ENCODE measurements at places on chromosomes 5 and 9.

DNA sequence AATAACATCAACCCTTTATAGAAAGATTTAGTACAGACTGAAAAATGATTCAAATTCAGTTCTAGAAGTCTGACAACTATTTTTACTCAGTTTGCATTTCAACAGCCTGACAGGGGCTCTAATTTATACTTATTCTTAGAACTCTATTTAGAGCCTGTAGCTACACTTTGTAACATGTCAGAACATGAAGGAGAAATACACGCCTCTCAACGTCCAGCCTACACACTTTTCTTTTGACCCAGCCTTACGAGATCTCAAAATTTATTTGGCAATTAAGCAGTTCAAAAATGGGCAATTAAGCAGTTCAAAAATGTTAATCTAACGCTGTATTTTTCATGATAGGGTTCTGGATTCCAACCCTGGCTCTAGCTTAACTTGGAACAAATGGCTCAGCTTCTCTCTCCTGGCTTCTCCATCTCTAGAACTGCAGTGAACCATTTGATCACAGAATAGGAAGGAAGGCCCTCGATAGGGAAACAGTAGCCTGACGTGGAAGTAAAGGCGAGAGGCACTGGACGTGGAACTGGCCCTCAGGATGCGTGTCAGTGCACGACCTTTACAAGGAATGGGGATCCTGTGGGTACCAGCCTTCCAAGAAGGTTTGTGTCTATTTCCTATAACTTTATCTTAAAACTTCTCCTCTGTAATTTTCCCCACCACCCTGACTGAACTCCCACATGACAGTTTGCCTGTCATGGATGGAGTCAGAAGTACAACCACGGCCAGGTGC is 66.4 kb downstream of the PRRT1B start:
- DNase-seq: no peak

DNA sequence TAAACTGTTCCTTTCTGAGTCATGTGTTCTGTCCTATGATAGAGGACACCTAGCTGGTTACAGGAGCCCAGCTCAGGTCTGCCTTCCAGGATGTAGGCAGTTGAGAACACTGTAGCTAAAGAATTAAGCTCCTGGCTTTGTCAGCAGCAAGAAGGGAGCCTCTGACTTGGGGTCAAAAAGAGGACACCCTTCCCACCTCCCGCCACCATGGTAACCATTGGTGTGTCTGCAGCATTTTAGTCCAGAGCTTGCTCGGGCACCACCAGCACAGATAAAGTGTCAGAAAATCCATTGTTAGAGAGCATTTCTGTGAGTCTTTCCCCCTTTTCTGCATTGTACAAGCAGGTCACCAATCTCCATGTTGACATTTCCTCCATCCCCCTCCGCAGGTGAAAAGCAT is 181.7 kb downstream of the DOCK8 start:
- DNase-seq: no peak

GRCh38 chr5:143355710-143356109 is 47.8 kb downstream of the NR3C1 start:
- DNase-seq: peak; percentile 52

DNA sequence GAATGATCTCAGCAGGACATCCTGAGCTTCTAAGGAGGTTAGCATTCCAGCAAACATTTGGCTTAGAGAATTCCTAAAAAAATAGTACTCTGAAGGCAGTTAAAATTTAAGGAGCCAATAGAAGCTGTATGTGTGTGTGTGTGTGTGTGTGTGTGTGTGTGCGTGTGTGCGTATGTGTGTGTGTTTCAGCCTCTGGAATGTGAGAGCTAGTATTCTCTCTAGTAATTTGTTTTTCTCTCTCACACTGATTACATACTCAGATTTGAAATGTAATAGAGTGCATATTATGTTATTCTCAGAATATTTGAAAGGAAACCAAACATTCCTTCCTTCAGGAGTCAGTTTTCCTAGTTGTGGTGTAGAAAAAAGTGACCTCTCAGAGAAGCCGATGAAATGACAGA is 279.6 kb downstream of the TMEM38B start:
- no peak for DNase-seq

DNA sequence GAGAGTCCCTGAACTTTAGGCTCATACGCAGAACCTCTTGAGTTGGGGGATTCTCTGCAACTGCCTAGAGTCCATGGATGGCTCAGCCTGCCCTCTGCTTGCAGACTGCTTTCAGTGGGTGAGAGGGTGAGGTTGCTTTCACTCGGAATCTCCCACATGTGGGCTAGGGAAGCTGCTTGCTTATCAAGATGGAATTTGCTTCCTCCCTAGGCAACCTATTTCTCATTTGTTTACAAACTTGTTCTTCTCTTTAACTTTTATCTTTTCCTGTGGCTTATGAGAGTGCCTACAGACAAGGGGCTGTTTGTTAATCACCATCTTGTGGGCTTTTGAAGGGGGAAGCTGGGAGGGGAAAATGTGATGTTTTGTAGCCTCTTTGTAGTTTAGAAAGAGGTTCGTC is 10.0 kb downstream of the TLE4 start:
- no peak for DNase-seq

DNA sequence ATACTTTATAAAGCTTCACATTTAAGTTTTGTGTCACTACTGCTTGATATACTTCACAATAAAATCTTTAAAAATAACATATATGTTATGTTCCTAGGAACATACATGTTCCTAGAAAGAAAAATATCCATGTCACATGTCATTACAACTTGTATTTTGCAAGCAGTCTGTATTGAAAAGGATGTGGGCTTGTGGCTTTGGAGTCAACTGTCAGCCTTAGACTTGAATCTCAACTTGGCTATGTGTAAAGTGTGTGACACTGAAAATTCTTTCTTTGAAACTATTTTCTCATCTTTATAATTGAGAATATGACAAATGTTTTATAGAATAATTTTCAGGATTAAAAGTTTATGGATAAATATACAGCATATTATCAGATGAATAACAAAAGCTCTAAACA is 273.1 kb downstream of the KIAA0825 start:
- no peak for DNase-seq

DNA sequence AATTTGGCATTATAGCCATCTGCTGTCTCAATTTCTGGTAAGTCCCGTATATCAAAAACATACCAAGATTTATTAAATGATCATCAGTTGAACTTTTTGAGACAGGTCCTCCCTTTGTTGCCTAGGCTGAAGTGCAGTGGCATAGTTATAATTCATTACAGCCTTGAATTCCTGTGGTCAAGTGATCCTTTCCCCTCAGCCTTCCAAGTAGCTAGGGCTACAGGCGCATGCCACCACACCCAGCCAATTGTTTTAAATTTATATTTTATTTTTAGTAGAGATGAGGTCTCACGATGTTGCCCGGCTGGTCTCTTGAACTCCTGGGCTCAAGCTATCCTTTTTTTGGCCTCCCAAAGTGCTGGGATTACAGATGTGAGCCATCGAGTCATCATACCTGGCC is 418.9 kb downstream of the ARHGEF28 start:
- no peak for DNase-seq

GRCh38 chr9:120914396-120914795 is 12.2 kb downstream of the TRAF1 start:
- no peak for DNase-seq

DNA sequence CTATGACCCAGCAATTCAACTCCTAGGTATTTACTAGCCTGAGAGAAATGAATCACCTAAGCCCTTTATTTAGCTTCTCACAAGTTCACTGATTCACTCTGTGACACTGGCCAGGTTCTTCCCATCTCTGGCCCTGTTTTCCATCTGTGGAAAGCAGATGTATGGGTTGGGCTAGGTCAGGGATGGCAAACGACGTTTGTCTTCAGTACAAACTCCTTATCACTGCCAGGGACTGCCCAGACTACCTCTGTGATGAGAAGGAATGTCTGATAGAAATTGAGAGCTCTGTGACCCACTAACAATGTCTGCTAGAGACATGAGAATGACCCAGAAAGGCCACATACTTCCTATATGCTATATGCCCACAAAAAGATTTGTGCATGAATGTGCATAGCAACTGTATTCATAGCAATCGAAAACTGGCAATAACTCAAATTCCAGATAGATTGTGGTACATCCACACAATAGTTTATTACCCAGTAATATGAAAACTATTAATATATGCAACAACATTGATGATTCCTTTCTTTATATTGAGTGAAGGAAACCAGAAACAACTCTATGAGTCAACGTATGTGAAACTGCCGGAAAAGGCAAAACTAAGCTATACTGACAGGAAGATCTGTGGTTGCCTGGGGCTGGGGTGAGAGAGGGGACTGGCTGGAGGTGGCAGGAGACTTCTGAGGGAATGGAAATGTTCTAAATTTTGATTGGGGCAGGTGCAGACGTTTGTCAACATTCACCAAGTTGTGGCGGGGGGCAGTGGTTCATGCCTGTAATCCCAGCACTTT is 32.0 kb upstream of the ADAM19 start:
- DNase-seq: peak; percentile 55

DNA sequence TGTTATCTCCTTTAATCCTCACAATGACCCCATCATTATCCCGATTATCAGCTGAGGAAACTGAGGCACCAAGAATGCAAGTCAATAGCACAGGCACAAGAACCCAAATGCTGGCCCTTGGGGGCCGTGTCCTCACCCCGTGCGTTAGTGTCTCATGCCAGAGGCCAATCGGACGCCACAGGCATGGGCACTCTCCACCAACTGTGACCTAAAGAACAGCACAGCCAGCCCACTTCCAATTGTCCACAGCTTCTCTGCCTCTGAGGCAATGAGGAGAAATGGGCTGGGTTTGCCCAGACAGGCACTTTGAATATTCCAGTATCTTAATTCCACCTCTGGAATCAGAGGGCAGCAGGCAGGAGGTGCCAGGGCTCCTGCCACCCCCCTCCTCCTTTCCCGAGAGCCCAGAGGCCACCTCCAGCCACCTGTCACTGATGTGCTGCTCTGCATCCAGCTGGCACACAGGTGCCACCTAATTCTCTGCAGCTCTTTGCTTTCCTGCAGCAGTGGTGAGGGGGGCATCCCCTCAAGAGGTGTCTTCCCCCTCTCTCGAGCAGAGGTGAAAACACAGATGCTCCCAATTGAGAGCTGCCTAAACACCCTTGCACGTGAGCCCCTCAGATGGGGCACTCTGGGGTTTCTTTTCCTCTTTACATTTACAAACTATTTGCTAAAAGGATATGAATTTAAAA is 107.5 kb downstream of the ROR2 start:
- no peak for DNase-seq

- no peak for DNase-seq
Measured at GRCh38 chr5:2259494-2260107, 376.9 kb upstream of the IRX4 start.

DNA sequence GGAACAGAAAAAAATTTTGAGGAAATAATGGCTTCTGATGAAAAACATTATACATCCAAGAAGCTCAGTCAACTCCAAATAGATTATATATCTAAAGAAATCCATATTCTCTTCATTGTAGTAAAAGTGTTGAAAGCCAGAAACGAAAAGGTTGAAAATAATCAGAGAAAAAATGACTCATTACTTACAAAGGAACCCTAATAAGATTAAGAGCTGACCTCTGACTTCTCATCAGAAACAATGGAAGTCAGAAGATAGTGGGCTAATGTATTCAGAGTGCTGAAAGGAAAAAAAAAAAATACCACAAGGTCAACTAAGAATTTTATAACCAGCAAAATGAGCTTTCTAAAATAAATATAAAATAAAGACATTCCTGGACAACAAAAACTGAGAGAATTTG is 60.0 kb downstream of the HSD17B4 start:
- DNase-seq: no peak

GRCh38 chr5:177403102-177403791 is 2.8 kb upstream of the PFN3 start:
- DNase-seq: no peak

DNA sequence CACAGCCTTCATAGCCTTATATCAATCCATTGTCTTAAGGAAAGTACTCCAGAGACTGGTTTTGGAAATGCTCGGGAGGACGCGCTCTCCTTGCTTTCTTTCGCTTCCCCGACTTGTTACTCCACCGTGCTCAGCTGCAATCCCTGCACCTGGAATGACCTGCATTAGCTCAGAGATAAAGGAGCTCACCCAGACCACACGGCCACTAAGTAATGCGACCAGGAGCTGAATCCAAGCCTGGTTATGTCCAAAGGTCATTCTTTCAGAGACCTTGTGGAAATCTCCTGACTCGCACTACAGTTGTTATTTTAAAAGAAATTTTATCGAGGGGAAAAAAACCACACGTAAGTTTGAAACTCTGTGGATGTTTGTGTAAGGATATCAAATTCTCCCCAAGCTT is 135.3 kb upstream of the DPYSL3 start:
- no peak for DNase-seq

GRCh38 chr5:112586596-112587062 is 151.1 kb upstream of the APC start:
- no peak for DNase-seq
